ENCODE measurements at places on chromosomes 6 and 20.

DNA sequence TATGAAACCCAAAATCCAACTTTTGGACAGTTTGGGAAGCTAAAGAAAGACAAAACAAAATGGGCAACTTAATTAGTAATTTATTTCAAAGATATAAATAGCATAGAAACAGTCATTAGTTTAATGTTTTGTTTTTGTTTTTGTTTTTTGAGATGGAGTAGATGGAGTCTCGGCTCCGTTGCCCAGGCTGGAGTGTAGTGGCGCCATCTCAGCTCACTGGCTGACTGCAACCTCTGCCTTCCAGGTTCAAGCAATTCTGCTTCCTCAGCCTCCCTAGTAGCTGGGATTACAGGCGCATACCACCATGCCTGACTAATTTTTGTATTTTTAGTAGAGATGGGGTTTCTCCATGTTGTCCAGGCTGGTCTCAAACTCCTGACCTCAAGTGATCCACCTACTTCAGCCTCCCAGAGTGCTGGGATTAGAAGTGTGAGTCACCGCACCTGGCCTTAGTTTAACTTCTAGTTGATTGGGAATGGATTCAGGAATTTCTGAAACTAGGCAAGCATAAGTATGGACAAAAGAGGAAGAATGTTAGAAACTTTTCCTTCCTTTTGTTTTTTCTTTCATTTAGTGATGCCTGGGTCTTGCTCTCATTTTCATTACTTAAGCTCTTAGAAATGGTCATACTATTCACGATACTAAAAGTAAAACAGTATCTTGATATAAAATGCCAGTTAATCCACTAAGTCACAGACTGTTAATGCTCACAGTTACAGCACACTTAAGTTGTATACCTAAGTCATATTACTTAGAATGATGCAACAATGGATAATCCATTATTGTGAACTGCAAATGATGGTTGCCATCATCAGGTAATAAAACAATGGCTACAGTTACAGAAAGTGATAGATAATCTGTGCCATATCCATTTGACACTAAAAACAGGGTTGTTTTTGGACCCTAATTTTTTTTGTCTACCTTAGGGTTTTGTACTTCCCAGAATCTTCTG is 8.2 kb downstream of the SENP6 start:
- DNase-seq = no peak

DNA sequence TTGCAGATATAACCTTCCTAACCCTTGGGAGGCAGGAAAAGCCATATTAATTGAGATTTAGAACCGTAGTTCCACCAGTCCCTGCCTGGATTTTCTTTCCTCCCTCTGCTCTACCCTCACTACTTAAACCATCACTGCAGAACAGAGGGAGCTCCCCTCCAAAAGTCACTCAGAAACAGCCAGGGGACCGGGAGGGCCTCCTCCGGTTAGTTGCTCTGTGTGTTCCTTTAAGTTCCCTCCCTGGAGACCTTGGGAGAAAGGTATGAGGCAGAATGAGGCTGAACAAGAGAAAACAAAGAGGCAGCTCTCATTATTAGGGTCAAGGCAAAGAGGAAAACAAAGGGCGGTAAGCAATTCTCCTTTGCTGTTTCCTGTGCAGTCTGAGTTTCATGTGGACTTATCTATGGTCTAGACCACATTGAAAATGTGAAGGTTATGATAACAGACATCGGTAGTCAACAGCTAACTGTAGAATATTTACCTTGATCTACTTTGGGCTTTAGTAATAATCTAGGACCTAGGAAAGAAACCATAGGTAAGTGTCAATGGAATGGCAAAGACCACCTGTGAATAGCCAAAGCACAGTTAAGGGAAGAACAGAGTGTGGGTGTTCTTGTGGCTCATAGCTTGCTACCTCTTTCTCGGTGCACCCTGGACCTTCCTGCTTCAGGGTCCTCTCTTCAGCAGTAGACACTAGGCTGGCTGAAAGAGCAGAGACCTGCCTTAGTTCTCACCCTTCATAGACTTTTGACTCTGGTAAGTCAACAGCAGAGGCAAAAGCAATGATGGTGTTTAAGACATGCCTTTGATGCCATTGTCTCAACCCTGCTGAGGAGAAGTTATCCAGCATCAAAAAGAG is 250.9 kb upstream of the CITED2 start:
- no peak for DNase-seq

DNA sequence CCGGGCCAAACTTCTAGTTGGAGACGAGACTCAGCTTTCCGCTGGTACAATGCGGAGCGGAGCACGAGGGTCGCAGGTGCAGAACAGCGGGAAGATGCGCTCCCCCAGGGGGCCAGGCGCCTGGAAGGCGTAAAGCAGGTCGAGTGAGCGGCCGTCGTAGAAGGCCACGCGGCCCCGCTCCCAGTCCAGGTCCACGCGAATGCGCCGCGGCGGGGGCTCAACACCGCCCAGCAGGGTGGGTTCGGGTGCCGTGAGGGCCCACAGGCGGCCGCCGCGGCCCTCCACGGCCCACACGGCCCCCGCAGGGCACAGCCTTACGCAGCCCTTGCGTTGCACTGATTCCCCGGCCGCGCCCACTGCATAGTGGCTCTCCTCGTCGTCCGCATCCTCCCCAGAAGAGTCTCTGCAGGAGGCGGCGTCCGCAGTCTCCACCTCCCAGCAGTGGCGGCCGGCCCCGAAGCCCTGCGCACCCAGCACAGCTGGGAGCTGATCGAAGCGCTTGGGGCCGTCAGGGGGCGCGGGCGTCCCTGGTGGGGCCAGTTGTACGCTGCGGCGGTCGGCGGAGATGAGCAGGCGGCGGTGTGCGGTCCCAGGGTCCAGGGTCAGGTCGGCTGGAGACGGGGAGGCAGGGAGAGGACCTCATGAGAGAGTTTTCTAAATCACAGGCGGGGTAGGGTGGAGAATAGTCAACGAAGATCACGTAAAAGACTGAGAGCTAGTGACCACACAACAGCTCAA is 4.3 kb downstream of the PPP1R11 start:
- no peak for DNase-seq

GRCh38 chr20:17556837-17557674 is 12.8 kb upstream of the DSTN start:
- no peak for DNase-seq

GRCh38 chr20:25984933-25985332 is 288.3 kb upstream of the ZNF337 start:
- DNase-seq = peak; percentile 55

GRCh38 chr6:7671581-7671980 is 54.3 kb upstream of the BMP6 start:
- no peak for DNase-seq

DNA sequence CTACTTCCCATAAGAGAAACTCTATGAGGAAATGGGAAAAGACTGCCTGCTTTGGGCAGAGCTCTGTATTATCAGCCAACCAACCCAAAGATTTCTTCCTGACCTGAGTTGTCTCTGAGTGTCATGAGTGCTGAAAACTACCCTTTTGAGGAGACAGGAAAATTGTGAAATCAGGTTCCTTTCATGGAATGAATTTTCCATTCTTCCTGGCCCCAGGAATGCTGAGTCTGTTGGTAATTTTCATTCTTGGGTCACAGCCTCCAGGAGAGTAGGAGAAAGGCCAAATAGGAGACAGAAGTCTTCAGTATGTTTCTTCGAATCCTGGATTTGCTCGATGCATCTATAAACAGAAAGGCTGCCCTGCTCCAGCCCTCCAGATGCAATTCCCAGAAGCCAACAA is 53.6 kb downstream of the SCML4 start:
- DNase-seq = no peak

- DNase-seq = no peak
Measured at GRCh38 chr6:82608781-82609180, 245.2 kb downstream of the TPBG start.

- no peak for DNase-seq
Measured at GRCh38 chr6:106090001-106090400, 3.9 kb downstream of the PRDM1 start.

GRCh38 chr6:100751590-100751989 is 129.5 kb downstream of the ASCC3 start:
- no peak for DNase-seq

- peak; percentile 46 for DNase-seq
Measured at GRCh38 chr6:6556738-6557503, 31.6 kb upstream of the LY86 start.

DNA sequence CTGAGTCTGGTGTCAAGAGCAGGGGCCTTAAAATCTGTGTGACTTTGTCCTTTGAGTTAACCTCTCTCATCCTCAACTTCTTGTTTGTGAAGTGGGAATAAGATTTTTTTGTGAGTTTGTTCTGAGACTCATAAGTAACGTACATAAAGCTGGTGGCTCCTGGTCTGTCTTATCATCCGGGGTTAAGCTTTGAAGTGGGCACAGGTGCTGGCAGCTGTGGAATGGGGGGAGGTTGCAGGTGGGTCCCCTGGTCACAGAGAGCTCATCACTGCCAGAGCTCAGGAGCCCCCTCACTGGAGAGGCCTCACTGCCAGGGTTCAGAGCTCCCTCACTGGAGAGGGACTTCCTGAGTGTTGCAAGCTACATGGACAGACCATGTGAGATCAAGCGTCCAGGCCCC is 174.1 kb downstream of the NRN1 start:
- DNase-seq = no peak

- peak; percentile 10 for DNase-seq
Measured at GRCh38 chr20:31894980-31895675, 24.7 kb downstream of the TTLL9 start.

DNA sequence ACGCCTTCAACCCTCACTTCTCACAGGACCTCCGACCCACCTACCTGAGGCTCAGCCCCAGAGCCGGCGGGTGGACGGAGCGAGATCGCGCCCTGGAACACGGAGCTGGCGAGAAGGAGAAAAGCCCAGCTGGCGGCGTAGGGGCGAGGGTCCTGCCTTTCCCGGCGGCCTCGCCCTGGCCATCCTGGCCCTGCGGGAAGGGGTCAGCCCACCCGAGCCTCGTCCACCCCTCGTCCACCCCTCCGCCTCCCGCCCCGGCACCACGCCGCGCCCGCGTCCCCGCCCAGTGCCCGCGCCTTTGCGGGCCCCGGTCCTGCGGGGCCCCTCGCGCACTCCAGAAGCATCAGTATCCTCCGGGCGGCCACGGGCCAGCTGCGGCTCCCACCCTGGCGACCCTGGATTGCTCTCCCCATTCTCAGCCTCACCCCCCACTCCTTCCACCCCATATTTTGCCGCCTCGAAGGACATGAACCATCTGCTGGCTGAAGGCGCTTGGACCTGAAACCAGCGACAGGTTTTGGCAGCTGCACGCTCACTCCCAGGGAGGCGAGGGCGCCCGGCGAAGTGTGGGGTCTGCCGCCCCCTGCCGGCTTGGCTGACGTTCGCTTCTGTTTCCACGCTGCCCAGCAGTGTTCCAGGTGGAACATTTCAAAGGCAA is 65.1 kb downstream of the PLG start:
- DNase-seq = peak; percentile 63

DNA sequence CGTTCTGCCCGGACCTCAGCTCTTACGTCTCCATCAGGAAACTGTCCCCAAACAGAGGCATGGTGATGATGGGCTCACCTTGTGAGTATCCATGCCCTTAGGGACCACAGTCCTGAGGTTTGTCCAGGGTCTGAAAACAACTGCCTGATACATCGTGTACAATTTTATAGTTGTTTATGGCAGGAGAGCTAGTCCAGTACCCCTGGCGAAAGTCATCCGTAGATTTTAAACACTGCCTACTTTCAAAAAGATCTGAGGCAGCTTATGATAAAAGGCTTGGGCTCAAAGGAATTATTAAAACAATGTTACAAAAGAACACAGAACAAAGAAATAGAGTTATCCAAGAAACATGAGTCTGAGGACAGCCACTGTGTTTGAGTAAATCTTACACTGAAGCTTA is 14.0 kb downstream of the NTSR1 start:
- no peak for DNase-seq

DNA sequence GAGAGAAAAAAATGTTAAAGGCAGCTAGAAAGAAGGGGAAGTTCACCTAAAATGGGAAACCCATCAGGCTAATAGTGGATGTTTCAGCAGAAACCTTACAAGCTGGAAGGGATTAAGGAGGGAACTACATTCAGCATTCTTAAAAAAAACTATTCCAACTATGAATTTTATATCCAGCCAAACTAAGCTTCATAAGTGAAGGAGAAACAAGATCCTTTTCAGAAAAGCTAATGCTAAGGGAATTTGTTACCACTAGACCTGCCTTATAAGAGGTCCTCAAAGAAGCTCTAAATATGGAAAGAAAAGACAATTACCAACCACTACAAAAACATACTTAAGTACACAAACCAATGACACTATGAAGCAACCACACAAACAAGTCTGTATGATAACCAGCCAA is 59.2 kb upstream of the SLC35F1 start:
- no peak for DNase-seq

DNA sequence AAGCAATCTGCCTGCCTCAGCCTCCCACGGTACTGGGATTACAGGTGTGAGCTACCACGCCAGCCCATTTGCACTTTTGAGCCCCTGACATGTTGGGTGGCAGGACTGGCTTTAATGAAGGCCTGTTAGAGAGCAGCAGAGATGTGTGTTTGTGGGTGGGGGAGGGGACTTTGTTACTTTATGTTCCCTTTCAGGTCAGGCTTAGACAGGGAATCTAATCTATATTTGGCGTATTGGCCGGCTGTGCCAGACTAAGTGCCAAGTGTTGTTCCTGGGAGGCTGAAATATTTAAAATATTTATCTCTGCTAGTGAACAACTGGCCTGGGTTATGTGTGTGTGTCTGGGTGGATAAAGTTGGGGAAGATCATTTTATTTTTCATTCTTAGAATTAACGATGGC is 6.1 kb downstream of the GMPR start:
- DNase-seq = no peak

DNA sequence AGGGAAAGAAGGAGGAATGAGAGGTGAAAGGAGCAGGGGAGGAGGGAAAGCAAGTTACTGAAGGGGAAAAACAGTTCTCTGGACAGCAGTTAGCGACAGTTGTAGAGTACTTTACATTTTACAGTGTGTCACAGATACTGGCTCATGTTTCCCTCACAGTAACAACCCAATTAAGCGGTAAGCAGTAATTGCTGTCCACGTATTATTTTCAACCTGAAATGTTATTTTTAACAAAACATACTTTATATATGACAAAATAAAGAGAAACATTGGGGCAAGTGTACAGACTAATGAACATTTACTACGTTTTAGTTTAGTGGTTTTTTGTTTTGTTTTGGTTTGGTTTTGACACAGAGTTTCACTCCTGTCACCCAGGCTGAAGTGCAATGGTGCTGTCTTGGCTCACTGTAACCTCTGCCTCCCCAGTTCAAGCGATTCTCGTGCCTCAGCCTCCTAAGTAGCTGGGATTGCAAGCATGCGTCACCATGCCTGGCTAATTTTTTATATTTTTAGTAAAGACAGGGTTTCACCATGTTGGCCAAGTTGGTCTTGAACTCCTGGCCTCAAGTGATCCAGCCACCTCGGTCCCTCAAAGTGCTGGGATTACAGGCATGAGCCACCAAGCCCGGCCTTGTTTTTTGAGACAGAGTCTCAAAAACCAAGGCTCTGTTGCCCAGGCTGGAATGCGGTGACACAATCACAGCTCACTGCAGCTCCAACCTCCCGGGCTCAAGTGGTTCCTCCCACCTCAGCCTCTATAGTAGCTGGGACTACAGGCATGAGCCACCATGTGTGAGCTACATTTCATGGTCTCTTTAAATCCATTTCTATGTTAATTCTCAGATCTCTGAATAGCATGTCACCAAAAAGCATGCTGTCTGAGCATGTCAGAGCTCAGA is 22.6 kb upstream of the BTN3A2 start:
- peak; percentile 52 for DNase-seq

All from activated T-cell treated with anti-CD3 and anti-CD28 coated beads, Interleukin-2, amount 50 U/mL, for 72 hours (primary cell).